ENCODE measurements at places on chromosomes 4 and X.

GRCh38 chr4:99144070-99144469, at the start of gene ADH4:
TSS of gene ADH4 (minus strand) at chr4:99144297. CDS start at chr4:99144222, 75 bp downstream.
- DNase-seq = peak; percentile 1

GRCh38 chr4:62366939-62367338, 1166.8 kb downstream of the ADGRL3 start:
- DNase-seq = no peak

DNA sequence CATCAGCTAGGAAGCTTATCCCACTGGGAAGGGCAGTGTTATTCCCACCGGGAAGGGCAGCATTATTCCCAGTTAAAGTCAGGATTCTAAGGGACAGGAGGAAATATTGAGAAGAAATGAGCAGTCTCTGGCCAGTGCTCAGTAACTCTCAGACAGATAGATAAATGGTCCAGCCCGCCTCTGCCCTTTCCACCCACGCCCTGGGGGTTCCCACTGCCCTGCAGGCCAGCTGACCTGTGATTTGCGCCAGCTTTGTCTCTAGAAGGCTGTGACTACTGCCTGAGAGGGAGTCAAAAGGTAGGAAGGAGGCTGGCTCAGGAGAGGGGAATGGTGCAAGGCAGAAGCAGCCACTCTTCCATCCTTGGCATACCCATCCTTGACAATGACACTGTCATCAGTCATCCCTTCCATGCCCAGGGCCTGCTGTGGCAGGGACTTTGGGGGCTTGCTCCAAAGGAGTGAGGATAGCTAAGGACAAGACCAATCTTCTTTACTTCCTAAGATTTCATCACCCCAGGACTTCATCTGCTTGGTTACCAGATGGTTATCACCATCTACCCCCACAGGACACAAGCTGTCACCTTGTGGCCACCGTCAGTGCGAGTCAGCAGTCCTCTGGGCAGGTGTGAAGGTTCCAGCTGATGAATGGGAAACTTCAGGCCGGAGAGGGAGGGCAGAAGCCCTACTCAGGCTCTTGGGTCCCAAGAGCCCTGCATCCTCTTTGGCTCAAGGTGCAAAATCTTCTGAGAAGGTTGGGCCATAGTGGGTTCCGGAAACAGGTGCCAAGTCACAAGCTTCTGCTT, 49.5 kb downstream of the SEPSECS start:
- DNase-seq = no peak

DNA sequence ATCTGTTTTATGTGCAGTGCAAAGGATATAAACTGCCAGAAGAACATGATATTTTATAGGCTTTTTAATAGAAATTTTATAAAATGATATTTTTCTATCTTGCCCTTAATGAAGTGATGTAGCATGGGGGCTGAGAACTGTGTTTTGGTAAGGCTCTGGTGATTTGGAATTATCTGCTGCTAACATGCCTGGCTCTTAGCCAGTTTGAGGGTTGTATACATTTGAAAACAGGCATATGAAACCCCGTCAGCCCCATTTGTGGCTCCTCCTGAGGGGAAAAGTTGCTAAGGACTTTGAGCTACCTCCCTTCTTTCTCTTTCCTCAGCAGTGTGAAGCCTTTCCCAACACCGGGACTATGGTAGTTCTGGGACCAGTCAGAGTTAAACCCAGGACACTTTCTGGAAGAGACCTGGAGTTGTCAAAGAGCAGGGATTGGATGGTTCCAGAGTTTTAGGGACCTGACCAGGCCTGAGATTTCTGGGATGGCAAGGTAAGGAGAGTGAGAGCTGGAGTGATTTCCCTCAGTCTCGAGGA, 4.7 kb downstream of the SFRP2 start:
- DNase-seq = no peak

DNA sequence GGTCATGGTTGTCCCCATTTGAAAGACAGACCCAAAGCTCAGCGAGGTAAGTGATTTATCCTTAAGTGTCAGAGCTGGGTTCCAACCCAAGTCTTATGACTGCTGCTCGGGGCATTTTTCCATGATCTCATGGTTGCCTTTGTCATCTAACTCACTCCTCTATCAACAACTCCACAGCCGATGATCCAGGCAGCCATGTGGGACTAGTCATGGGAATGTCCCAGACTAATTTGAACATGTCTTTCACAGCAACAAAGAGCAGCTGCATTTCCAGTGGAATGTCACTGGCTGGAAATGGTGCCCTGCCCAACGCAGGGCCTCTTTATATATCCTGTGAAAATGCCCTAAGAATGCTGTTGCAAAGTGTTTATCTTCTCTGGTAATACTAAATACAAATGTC, 284.8 kb upstream of the PPARGC1A start:
- DNase-seq = no peak

- DNase-seq = no peak
Measured at GRCh38 chr4:11634283-11634682, 205.6 kb upstream of the HS3ST1 start.

- no peak for DNase-seq
Measured at GRCh38 chr4:110091434-110092140, 106.8 kb downstream of the ELOVL6 start.

DNA sequence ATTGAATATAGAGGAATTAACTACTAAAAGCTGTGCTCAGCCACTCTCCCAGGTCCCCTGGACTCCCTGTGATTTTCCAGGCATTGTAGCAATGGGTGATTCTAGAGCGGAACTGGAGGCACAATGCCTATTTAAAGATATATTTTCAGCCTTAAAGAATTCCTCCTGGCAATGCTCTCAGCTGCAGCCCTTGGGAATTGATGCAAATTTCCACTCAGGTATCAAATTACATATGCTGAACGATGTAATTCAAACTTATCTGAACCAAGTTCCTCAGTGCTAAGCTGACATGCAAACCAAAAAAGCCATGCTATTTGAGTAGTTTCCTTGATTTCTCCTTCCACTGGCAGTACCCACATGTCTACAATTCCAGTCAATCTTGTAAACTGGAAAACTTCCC, 86.3 kb upstream of the GABRA3 start:
- DNase-seq = peak; percentile 17

DNA sequence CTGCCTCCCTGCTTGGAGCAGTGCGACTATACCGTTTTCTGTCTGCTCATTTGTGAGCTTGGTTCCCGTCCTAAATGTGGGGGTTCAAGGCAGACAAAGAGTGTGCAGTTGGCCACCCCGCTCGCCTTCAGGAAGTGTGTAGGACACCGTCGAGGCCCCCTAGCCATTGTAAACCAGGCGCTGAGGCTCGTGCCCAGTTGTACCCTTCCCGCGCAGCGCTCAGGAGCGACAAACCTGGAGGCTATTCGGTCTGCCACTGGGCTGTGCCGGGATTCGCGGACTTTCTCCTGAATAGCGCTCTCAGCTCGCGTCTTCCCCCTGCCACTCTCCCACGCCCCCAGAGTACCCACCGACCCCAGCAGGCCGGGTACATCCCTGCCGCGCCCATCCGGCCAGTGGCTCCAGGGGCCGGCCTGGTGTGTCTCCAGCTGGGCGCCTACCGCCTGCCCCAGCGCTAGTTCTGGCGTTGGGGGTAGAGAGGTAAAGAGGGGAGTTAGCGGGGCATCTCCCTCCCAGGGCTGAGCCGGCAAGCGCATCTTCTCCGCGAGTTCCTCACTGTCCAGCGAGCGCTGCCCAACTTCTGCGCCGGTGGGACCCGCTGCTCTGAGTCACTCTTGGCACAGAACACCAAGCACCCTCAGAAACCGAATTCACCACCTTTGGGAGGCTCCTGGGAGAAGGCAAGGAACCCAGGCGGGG, 880 bp upstream of the LONRF3 start:
- DNase-seq = peak; percentile 30

DNA sequence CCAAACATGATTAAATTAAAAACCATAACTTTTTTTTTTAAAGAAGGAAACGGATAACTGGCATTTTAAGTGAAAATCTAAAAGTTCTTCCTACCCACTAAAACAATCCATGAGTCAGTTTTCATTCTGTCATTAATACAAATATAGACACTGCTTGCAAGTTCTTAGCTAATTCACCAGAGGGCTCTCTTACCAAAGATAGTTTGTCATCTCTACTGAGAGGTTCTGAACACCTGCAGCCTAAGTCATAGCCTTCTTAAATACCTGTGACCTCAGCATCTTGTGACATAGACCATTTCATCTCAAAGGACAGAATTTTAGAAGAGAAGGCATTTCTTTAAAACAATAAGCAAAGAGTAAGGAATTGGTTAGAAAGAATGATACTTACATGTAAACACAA, 65.3 kb upstream of the FAM120C start:
- peak; percentile 0 for DNase-seq

- peak; percentile 94 for DNase-seq
Measured at GRCh38 chrX:154547245-154548027, at the start of gene IKBKG. TSS of gene IKBKG (plus strand) at chrX:154547620. CDS start at chrX:154552003, 4,383 bp downstream.

GRCh38 chr4:12375805-12376204, 947.1 kb upstream of the HS3ST1 start:
- no peak for DNase-seq

- no peak for DNase-seq
Measured at GRCh38 chrX:77900688-77901087, 1.4 kb downstream of the COX7B start.

- no peak for DNase-seq
Measured at GRCh38 chrX:155968791-155969190, 28.7 kb upstream of the IL9R start.

DNA sequence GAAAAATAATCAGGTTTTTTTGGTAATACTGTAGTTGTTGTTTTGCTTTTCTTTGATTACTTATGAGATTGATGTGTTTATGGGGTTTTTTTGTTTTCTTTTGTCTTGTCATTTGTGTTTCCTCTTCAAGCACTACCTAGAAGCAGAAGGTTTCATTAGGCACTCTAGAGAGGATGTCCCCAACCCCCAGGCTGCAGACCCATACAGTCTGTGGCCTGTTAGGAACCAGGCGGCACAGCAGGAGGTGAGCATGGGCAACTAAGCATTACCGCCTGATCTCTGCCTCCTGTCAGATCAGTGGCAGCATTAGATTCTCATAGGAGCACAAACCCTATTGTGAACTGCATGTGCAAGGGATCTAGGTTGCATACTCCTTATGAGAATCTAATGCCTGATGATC, 22.9 kb upstream of the NOCT start:
- DNase-seq = no peak

- no peak for DNase-seq
Measured at GRCh38 chrX:101365301-101365795, 16.8 kb upstream of the TIMM8A start.

DNA sequence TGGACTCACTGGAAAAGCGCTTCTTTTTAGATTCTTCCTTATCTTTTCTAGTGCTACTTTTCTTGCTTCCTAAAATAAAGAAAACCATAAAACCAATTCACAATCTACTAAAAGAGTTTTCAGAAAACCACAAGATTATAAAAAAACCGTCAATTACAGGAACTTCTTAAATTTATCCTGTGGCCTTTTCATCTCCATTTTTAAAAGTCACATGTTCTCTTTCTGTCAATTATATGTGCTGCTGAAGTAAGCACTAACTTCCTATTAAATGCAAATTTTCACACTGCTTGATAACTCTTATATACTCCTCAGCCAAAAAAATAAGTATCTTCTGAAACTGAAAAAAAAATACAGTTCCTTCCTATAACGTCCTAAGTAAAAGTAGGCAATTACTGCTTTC, 32.8 kb downstream of the CENPC start:
- no peak for DNase-seq

DNA sequence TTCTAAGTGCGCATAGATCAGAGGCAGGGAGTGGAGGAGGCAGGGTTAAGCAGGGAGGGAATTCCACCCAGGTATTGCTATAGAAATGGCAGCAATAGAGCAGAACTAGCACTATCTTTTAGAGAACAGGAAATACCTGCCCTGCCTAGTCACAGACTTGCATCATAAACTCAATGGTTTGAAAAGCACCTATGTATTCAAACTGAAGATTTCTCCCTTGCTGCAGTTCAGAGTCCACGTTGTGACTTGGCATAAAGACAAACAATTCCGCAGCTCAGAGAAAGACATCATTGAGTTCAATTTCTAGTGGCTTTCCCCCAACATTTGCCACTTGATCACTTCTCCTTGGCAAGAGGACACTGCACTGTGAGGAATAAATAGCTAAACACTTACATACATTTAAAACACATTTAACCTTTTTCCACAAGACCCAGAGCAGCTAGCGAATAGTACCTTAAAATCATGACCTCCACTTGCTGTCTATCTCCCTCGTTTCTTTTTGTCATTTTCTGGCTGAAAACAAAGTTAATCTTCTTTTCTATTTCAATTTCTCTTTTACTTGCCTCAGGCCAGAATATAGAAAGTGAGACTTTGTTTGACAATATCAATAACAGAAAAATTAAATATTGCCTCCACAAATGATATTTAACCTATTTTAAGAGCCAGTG, 42.4 kb downstream of the SLC7A11 start:
- DNase-seq = no peak

GRCh38 chr4:101125045-101125942, 222.0 kb downstream of the PPP3CA start:
- DNase-seq = no peak
